Foreskin keratinocyte (primary cell): ENCODE measurements at places on chromosomes 16 and 17. TPM values are rescaled to one million over a fixed set of nuclear protein-coding genes. Genes with fewer than 3 reads are reported as not detected.

GRCh38 chr17:49862781-49863331, 15.0 kb upstream of the TAC4 start:
- DNase-seq, result no peak

- DNase-seq, result no peak
Observed at GRCh38 chr17:550463-551180, 164.0 kb downstream of the VPS53 start.

DNA sequence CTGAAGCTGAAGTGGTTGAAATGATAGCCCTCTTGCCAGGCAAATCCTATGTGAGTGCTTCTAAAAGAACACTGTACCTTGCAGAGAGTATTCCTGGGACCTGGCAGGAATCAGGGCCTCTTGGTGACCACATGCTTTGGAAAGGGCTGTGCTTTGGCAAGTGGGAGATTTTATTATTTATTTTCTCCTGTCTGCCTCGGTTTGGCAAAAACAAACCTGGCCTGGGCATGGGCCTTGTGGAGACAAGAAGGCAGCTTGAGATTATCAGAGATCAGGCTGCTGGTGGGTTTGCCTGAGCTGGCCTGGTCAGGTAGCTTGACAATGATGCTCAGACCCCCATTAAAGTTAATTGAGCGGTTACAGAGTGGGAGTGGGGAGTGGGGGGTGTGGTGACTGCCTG, 24.6 kb downstream of the ABCC1 start:
- no peak for DNase-seq

DNA sequence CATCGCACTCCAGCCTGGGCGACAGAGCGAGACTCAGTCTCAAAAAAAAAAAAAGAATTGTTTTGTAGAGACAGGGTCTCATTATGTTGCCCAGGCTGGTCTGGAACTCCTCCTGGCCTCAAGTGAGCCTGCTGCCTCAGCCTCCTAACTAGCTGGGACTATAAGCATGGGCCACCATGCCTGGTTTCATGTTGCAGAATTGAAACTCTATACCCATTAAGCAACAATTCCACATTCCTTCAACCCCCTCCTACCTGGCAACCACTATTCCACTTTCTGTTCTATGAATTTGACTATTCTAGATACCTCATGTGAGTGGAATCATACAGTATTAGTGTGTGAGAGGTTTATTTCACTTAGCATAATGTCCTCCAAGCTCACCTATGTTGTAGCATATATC, 24.5 kb downstream of the RNF135 start:
- no peak for DNase-seq

- no peak for DNase-seq
Observed at GRCh38 chr17:6602141-6602540, 38.4 kb downstream of the KIAA0753 start.

DNA sequence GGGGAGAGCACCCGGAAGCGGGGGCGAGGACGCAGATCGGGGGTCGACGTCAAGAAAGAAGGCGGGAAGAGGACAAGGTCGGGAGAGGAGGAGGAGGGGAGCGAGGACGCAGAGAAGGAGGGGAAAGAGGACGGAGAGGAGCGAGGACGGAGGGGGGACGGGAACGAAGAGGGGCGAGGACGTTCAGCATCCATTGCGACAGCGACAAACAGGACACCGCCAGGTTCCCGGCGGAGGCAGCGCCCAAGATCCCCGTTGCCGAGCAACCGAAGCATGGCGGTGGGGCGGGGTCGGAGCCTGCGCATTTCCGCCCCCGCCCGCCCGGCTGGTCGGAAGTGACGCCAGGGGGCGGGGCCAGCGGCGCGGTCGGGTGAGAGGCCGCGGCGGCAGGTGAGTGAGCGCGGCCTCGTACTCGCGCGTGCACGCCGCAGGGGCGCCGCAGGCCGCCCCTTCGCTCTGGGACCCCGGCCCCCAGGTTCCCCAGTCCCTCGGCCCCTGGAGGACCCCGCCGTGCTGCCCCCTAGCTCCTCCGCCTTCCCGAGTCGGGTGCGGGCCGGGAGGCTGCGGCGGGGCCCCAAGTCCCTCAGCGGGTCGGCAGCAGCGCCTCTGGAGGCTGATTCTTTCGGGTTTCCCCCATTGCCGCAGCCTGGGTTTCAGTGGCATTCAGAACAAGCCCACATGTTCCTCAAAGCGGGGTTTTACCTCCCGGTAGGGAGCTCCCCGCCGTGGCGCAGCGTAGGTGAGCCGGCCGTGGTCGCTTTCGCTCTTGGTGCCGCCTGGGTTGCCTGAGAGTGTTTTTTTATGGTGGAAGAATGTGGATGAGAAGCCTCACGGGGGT, at the start of gene FAM234A:
TSS of gene FAM234A (plus strand) at position 354 of the 838 bp plus-strand sequence. CDS start 19,593 bp downstream, outside the sequence.
- DNase-seq, result peak; percentile 62

DNA sequence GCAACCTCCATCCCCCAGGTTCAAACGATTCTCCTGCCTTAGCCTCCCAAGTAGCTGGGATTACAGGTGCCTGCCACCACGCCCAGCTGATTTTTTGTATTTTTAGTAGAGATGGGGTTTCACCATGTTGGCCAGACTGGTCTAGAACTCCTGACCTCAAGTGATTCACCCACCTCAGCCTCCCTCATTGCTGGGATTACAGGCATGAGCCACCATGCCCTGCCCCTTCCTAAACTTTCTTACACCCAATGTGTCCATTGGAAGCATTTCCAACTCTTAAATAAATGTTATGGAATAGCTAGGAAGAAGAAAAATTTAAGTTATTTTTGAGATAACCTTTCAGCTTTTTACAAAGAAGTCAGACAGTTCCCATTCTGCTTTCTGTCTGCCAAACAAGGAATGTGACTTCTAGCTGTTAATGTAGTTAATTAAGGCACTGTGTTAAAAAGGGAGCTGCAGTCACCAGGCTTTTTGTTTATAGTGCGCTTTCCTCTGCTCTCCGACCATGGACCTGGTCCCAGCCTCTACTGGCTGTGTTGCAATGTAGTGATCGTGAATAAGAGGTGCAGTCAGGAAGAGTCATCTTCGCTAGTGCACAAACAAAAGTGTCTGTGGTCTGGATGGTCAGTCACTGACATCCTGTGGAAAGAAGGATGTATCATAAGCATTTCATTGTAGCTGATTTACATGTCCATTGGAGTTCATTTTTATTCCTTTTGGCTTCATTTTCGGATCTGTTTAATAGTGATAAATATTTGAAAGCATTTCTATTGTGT, 39.7 kb downstream of the USP10 start:
- no peak for DNase-seq

- DNase-seq, result no peak
Observed at GRCh38 chr16:67935101-67935401, 1.6 kb downstream of the PSMB10 start.

DNA sequence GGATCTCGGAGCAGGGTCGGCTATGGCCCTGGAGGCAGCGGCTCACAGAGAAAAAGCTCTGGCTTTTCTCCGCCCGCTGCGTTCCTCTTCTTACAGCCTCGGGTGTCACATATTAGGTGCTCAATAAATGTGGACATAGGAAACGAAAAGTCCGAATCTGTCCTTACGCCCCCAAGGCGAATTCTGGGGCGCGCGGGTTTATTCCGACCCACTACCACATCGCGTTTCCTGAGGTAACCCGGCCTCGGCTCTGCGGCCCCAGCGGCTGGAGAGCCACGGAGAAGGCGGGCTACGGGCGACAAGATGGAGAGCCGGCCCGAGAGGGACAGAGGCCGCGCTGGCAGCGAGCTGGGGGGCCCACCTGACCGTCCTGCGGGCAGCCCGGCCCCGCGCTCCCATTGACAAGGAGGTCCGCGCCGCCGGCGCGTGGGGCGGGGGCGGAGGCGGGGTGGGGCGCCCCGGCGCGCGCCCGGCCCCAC, 573 bp upstream of the GNAO1 start:
- DNase-seq, result peak; percentile 5

DNA sequence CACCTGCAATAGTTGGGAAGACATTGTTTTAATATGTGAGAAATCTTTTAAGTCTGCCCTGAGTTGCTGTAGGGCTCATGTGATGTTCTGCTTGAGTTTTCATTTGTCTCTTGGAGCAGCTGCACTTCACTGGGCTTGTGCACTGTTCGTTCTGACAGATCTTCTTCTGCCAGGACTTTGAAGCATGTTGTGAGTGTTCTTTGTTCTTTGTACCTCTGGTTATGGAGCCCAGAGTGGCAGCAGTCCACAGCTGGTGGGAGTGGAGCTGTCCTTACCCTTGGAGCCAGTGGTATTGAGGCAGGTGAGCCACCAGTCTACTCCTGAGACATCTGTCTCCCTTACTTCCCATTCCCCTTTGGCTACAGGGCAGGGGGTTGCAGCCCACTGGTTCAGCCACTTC, 64.6 kb downstream of the GNAO1 start:
- DNase-seq, result no peak

GRCh38 chr16:48608871-48609651, 919 bp downstream of the N4BP1 start:
- DNase-seq, result no peak

Gene PROCA1
- total RNA-seq, result 0.39 and 0.41 TPM in 2 replicates

Gene WFDC1
- total RNA-seq, result not detected in 2 replicates

Gene TRPV3
- 7.7 and 14.8 TPM in 2 replicates for total RNA-seq

Gene UNC13D
- total RNA-seq, result 0.53 and 1.0 TPM in 2 replicates

Gene PRSS22
- 1.3 and 2.1 TPM in 2 replicates for total RNA-seq

Gene PRAC2
- not detected in 2 replicates for total RNA-seq
